ENCODE measurements at places on chromosomes 1 and 21.
A peak's percentile ranks its signal among the peaks of the same experiment; 100 is the strongest.

- no peak for DNase-seq
These were observed 160.3 kb downstream of the PTPRU start for GRCh38 chr1:29396438-29397255.

DNA sequence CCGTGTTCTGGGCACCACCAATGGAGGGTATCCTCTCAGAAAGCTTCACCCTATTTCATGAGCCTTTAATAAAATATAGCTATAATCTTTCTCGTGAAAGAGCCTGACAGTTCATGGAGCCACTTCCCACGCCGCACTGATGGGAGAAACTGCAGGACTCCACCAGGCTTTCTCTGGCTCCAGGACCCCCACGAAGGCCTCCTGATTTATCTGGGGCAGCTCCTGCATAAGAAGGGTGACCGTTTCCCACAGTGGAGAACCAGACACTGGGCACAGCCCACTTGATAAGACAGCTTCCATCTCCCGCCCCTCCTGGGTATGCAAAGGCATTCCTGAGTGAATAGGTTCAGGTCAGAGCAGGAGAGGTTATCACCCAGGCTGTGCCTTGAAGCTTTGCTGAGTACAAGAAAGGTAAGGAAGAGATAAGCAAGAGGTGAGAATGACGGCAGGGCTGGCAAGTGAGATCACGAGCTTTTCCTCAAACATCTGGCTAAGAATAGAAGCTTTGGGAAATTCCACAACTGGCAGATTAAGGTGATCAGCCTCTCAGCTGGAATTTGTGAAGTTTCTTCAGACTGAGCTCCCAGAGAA, 499.8 kb downstream of the KIF26B start:
- no peak for DNase-seq

DNA sequence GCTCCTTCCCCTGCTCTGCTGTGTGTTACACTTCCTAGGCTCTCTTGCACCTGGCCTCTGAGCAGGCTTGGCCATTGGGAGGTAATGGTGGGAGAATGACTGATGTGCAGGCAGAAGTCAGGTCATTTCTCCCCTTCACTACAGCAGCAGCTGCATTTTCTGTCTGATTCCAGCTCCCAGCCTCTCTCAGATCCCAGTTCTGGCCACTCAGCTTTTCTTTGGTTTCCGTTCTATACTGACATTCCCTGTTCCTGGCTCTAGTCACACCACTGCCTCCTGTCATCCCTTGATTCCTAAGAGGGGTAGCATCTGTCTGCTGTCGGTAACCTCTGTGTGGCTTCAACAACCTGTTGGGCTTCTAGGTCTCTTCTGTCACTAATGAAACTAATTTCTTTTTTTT, 127.7 kb upstream of the HOOK1 start:
- no peak for DNase-seq

DNA sequence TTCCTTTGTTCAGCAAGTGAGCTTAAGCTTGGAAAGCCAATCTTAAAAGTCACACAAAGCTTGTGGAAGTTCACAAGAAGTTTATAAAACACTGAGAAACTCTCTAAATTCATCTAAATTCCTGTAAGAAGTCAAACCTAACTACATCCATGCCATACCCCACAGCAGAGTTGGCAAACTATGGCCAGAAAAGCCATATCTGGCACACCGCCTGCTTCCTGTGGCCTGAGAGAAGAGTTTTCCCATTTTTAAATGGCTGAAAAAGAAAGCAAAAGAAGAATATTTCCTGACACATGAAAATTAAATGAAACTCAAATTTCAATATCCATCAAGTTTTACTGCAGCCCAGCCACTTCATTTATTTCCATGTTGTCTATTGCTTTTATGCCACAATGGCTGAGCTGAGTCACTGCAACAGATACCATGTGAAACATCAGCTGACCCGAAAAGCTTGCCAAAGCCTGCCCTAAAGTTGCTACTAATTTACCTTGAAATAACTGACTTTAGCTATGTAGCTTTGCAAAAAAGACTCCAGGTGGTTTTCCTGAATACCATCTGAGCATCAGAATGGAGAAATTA, 237.1 kb downstream of the SLC45A1 start:
- no peak for DNase-seq

DNA sequence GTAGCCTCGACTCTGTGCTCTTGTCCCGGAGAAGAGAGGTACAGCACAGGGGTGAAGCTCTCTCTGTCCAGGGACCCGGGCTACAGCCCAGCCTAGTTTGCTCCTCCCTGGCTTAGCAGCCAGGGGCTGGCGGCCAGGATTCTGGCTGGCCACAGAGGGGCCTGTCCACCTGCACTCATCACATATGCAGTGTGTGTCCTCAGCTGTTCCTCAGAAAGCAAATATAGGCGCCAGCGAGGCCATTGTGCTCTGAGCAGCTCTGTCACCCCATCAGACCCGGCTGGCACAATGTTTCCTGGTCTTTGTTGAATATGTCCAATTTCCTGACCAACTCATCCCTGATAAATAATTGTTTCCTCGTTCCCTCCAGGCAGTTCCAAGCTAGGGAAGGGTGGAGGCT, 28.5 kb downstream of the KCND3 start:
- DNase-seq = no peak

DNA sequence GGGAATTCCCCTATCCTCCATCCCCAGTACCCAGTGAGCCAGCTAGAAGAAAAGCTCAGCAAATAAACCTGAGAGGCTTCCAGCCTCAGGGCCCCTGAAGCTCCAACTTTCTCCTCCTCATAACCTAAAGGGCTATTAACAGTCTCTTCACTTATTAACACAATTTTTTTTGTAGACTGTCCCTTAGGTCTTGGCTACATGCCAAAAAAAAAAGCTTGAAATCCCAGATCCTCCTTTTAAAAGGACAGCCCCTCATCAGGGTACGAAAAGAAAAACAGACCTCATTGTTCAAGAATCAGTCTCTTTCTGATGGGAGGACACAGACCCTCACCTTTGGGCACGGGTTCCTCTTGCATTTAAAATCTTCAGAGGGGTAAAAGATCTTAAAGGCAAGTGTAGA, 72.8 kb upstream of the CD1D start:
- no peak for DNase-seq

DNA sequence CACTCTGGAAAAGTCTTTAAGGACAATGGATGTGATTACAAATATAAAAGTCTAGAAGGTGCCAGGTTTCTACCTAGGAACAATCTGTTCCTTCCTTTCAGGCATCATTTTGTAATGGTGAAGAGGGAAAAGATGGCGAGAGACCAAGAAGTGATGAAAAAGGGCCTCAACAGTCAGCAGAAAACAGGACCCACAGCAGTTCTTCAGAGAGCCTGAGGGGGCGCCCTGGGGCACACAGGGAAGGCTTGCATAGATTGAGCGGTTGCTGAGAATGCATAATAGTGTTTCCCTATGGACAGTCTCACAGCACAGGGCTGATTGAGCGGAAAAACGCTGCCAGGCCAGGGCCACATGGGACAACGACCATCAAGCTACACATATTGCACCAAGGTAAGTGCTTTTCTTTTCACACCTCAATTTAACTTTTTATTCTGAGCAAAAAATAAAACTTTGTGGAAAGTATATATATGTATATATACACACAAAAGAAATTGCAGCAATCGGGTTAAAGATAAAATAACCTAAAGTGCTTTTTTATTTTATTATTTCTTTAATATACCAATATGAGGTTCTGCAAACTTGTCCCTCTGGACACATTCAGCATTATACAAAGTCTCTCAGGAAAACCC, 3.1 kb upstream of the YRDC start:
- DNase-seq = no peak

DNA sequence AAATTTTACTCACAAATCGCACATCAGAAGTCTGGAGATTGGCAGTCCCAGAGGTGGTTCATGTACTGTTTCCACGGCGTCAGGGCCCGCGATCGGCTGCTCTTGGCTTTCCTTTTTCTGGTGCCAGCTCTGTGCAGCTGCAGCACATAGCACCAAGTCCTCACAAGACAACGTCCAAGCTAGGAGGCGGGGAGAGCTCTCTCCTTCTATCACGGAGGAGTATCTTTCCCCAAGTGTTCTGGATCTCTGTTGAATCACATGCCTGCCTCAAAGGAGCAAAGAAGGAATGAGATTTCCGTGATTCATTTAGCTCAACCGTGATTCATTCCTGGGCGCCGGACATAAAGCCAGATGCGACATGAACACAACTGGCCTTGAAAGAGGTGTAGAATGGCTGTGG, 25.5 kb downstream of the MT1HL1 start:
- no peak for DNase-seq

DNA sequence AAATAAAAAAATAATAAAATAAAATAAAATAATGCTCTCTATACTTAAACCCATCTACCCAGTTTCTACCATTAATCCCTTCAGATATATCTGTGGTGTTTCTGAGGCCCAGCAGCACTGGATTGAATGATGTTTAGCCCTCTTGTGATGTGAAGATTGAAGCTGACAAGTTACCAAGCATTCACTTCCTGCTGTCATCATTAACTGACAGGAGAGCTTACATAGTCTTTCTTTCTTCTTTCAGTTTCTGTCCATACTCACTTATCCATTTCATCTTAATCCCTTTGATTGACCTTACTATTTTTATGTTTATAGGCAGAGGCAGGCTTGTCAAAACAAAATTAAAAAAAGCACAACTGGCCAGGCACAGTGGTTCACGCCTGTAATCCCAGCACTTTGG, 38.8 kb upstream of the PGD start:
- no peak for DNase-seq

DNA sequence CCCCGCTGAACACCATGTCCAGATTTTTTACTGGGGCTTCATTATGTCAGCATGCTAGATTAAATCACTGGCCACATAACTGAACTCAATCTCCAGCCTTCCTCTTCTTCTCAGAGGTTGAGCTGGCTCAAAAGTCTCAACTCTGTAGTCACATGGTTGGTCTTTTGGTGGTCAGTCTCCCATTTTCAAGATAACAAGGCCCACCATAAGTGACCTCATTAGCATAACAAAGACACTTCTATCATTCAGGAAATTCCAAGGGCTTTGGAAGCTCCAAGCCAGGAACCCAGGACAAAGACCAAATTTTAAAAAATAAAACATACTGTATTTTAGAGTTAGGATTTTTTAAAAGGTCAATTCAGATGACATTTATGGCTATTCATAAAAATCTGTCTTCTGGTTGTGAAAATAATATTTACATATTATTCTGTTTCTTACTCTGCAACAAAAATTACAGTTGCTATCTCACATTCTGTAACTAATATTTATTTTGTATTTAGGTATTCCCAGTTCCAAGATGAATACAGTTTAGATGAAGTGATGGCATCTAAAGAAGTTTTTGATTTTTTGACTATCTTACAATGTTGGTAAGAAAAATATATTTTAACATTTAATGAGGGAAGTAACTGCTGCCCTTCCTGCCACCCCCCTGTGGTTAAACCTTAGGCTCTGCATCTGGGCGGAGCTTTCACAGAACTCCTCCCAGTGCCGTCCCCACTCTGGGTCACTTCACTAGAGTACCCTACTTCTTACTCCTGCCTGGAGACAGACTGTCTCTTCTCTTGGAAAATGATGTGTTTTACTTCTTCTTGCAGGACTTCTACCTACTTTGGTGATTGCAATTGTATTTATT, 49.3 kb downstream of the SCP2 start:
- DNase-seq = no peak

GRCh38 chr1:71861022-71861421, 421.3 kb downstream of the NEGR1 start:
- no peak for DNase-seq

GRCh38 chr1:24186993-24187790, at the start of gene IFNLR1:
TSS of gene IFNLR1 (minus strand) at chr1:24187289. CDS start at chr1:24187248, 41 bp downstream.
- DNase-seq = peak; percentile 45

DNA sequence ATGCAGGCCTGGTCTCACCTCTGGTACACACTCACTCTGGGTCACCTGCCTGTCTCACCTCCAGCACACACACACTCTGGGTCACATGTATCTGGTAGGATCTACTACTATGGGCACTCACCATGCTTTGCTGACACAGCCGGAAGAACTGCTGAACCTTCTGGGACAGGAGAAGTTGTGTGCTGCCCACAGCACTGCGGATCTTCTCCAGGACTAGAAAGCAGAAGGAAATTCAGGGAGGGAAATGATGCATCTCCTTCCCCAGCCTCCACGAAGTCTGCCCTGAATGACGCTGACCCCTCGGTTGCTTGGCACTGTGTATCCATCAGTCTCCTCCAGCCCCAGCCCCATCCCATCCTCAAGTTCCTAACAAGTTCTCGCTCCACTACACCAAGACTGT, 7.9 kb upstream of the SMIM12 start:
- DNase-seq = no peak

DNA sequence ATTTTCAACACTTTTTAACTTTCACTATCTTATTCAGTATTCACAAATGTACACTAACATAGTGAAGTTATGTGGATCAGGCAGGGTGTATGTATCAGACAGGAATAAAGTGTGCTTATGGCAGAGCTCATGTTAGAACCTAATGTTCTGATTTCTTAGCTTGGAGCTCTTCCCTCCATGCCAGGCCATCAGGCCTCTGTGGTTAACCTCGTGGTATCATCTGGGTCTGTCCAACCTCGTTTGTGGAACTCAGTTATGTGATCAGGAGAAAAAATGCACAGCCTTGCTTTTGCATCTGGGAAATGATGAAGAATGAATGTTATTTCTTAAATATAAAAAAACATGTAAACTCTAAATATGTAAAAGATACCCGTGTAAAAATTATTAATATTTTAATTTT, 86.9 kb downstream of the MPZL1 start:
- no peak for DNase-seq

GRCh38 chr1:225848030-225848955, 33.9 kb downstream of the TMEM63A start:
- DNase-seq = no peak

DNA sequence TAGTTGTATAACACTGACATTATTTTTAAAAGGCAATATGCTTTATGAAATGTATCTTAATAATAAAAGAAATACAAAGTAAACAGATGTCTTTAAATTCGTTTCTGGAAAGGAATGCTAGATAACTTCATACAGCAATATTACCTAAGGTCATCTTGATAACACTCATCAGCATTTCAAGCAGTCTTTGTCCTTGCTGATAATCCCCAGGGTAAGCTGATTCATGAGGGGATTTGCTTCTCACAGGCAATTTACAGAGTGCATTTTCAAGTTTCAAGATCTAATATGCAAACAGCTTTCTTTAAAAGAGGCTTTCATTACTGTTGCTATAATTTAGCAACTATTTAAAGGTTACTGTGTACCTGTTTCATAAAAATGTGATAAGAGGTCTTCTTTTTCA, 75.2 kb upstream of the NEK2 start:
- no peak for DNase-seq

GRCh38 chr1:211531194-211532087, 39.5 kb upstream of the RD3 start:
- no peak for DNase-seq

DNA sequence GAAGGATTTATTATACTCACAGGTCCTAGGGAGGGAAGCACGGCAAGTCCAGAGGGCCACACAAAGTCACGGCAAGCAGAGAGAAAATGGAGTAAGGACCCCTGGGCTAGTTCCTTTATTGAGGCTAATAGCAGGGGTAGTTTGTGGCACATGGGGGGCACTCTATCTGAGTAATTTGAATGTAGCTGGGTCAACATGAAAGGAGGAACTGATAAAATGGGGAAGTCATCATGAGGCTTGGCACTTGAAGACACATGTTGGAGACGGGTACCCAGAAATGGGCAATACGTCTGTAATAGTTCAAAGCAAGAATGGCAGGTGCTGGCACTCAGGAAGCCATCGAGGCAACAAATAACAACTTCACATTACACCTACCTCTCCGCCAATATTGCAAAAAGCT, 1136.4 kb downstream of the MRPL39 start:
- DNase-seq = no peak
